NCI-H1436 (cell line): ENCODE measurements at places on chromosomes 2 and 18.

DNA sequence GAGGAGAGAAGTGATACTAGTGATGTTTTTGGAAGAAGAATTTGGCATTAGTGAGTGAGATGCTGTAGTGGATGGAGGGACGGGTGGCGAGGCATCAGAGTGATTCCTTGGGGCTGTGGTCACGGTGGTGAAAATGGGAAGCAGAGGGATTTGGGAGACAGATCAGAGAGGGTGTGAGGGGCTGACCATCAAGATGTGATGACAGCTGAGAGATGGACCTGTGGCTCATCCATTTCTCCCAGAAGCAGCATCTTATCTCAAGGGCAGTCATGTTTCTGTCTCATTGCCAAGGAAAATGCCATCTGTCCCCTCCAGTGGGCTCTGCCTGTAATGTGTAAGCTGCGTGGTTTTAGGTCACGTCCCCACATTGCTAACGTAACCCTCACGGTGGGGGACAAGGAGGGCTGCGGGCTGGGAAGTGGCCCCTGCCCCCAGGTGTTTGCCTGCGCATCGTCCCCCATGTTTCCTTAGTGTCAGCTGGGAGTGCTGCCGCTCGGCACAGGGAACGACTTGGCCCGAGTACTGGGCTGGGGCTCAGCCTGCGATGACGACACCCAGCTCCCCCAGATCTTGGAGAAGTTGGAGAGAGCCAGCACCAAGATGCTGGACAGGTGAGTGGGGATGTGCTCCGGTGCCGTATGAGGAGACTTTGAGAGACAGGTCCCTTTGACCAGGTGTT, 91.0 kb downstream of the DGKD start:
- DNase-seq = no peak

GRCh38 chr2:234245945-234246344, 195.4 kb downstream of the SPP2 start:
- no peak for DNase-seq

DNA sequence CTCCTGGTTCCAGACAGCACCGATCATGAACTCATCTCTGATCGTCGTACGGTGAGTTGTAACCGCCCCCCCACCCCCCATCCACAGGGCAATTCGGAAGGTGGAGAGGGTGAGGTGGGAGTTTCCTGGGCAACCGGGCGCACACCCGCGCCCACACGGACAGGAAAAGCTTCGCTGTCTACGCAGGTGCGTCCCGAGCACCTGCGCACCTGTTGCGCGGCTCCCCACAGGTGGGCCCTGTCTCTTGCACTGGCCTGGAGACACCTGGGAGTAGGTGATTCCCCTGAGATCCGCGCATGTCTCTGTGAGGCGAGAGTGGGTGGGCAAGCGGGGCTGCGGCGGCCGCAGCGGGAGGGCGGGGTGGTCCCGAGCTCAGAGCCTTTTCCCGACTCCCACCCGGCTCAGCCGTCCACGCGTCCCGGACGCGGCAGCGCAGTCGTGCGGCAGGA, 459 bp upstream of the ATP6V1C2 start:
- peak; percentile 36 for DNase-seq

- no peak for DNase-seq
Observed at GRCh38 chr2:208175840-208176153, 12.4 kb upstream of the CRYGA start.

DNA sequence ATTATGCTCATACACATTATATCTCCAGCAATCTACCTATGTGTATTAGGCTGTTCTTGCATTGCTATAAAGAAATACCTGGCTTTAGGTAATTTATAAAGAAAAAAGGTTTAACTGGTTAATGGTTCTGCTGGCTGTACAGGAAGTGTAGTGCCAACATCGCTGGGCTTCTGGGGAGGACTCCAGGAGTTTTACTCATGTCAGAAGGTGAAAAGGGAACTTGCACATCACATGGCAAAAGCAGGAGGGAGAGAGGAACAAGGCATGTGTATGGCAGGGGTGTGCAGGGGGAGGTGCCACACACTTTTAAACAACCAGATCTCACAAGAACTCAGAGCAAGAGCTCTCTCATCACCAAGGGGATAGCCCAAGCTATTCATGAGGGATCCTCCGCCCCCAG, 715.4 kb upstream of the ZEB2 start:
- no peak for DNase-seq

DNA sequence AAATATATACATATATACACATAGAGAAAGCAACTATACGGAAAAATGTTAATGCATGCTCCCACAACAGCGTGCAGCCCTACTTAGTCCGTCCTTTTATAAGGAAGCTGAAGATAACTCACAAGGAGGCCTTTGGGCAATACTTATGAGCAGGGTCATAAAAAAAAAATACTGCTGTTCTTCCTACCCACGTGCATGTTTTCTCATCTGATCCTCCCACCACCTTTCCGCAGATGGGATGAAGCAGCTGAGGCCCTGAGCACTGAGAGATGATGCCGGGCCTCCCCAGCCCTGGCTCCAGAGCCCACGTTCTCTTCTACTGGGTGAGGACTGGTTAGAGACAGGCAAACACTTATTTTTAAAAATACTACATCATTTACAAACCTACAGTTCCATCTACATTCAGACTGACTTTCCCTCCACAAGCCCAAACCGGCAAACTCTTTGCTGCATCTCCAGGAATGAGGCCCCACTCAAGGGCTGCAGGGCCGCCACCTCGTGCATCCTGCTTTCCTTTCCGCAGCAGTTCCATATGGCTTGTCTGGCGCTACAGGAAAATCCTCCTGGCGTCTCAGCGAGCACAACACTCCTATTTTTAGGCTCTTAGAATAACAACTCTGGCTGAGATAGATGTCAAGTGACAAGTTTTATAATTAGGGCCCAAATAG, 41.6 kb downstream of the TBC1D8 start:
- DNase-seq = no peak

- peak; percentile 75 for DNase-seq
Observed at GRCh38 chr2:229713371-229714079, 830 bp downstream of the DNER start.

DNA sequence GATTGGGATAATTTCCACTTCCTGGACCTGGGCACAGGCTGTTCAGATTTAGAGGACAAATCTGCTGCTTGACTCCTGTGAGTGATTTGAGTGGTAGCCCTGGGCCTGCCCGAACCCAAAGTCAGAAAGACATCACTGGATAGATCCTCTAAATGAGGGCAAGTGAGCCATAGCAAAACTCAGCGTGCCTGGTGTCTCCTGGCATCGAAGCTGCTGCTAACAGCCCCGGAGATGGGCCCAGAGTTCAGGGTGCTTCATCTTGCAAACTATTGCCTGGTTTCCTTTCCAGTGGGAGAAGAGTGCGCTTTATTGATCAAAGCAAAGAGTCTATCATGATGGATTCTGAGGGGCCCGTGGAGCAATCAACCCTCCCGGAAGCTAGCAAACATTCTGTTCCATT, 153.1 kb upstream of the KLHL29 start:
- DNase-seq = no peak

- no peak for DNase-seq
Observed at GRCh38 chr2:11830708-11831301, 84.4 kb downstream of the LPIN1 start.

DNA sequence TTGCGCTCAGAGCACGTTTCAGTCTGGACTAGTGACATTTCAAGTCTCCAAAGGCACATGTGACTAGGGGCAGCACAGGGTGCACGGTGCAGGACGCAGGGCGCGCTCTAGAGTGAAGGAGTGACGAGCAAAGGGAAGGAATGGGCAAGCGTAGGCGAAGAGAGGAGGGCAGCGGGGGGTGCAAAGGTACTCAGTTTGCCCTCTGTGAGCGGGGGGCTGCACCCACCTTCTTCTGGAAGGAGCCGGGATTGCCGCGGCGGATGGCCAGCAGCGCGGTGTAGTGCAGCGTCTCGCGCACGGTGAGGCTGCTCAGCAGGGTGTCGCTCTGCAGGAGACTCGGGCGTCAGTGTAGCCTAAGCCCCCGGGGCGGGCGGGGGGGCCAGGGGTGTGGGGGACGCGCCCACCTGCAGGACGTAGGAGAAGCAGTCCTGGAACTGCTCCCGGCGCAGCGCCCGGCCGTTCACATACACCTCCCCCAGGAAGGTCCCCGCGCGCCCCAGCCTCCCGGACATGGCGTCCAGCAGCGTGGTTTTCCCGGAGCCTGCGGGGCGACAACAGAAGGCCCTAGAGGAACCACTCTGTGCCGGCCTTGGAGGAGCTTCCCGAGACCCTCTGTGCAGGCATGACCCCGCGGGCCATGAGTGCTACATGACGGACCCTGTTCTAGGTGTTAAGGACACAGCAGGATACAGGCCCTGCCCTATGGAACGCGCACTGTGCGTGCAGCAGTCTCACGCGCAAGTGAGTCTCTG, 6.9 kb downstream of the ABCG5 start:
- DNase-seq = no peak

GRCh38 chr2:121532894-121533293, 2.2 kb downstream of the RNU4ATAC start:
- DNase-seq = no peak

- DNase-seq = no peak
Observed at GRCh38 chr2:8996006-8996405, 7.5 kb downstream of the MBOAT2 start.

GRCh38 chr2:111909079-111909478, 10.7 kb downstream of the MERTK start:
- no peak for DNase-seq

GRCh38 chr2:32865399-32866068, 81.2 kb upstream of the LTBP1 start:
- no peak for DNase-seq

DNA sequence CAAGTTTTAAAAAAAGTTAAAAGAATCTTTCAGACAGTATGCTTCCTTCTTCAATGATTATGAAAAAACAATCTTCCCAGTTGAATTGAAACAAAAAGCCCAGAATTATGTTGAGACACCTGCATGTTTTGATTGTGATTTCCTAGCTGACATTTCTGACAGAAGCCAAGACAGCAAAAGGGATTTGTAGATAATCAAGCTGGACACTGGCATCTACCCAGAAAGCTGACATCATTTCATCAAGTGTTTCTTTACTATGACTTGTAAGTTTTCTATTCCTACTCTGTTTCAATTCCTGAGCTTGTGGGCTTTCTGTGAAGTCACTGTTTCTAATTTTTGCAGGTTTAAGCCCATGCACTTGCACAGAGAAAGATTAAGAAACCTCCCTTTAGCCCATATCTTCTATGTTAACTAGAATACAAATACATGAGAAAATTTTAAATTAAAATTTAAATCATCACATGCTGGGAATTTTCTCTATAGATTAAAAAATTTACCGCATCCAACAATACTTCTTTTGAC, 82.9 kb upstream of the CCDC85A start:
- DNase-seq = no peak

GRCh38 chr2:216260629-216261028, 111.7 kb downstream of the MARCHF4 start:
- DNase-seq = no peak

DNA sequence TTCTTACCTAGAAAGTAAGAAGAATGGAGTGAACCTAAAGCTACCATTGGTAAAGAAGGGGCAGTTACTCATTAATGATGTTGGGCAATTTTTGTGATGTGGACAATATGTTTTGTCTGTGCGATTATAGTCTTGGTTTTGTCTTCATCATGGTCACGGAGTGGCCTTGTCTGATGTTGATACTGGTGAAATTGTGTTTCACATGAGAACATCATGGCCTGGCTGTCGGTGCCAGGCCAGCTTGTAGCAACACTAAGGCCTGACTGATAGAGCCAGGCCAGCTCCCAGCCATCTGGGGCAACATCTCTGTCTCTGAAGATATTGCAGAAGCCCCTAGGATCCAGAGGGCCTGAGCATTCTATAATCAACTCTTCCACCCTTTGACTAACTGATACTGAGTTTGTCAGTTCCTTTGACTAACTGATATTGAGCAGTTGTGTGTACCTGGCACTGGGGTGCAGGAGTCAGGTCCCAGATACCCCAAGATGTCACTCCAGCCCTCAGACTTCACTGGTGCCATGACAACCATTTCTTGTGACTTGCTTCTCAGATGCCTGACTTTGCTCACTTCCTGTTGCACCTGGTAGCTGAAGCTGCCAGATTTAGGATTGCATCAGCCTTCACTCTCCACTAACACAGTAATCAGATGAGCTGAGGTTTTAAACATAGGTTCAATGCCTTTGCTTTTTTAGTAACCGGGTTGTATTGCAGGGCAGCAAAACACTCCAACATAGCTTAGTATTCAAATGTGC, 62.5 kb downstream of the RPIA start:
- no peak for DNase-seq

- no peak for DNase-seq
Observed at GRCh38 chr18:3405713-3406112, 44.3 kb upstream of the TGIF1 start.
